ENCODE measurements at places on chromosomes 16 and 17.

GRCh38 chr17:5330981-5331380 is 48.9 kb downstream of the RABEP1 start:
- no peak for DNase-seq

DNA sequence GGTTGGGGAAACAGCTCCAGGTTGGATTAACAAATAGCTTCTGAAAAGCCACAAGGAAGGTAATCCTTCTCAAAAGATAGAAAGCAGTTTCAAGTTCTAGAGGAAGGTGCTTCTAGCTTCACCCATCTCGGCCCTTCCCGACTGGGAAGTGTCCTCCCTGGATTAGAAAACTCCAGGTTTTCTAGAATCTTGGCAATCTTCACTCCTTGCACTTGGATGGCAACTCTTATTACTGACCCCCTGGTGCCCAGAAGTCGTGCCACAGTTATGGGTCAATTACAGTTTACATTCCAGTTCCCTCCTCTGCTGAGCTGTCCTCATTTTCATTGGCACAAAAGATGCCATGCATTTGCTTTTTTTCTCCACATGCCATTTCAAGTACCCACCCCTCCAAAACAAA is 65.6 kb downstream of the SMG6 start:
- no peak for DNase-seq

- peak; percentile 87 for DNase-seq
Observed at GRCh38 chr16:23826528-23827045, 9.2 kb upstream of the PRKCB start.

GRCh38 chr17:68511254-68511670 is 968 bp upstream of the PRKAR1A start:
- DNase-seq: no peak

- DNase-seq: no peak
Observed at GRCh38 chr17:3600529-3601205, 8.5 kb downstream of the TRPV1 start.

DNA sequence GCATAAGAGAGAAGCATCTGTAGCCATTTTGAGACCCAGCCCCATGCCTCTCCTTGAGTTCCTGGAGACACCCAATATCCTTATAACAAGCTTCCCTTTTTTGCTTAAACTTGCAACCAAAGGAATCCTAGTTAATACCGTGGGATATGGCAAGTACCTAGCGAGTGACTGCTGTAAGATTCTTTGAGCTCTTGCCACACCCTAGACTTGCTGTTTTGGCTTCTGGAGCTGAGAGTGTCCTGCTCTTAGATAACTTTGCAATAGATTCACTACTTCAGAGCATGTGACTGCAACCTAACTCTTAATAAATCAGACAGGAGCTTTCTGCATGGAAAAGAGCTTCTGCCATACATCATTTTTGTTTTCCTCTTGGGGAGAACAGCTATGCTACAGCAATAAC is 58.3 kb downstream of the AKAP1 start:
- DNase-seq: no peak

DNA sequence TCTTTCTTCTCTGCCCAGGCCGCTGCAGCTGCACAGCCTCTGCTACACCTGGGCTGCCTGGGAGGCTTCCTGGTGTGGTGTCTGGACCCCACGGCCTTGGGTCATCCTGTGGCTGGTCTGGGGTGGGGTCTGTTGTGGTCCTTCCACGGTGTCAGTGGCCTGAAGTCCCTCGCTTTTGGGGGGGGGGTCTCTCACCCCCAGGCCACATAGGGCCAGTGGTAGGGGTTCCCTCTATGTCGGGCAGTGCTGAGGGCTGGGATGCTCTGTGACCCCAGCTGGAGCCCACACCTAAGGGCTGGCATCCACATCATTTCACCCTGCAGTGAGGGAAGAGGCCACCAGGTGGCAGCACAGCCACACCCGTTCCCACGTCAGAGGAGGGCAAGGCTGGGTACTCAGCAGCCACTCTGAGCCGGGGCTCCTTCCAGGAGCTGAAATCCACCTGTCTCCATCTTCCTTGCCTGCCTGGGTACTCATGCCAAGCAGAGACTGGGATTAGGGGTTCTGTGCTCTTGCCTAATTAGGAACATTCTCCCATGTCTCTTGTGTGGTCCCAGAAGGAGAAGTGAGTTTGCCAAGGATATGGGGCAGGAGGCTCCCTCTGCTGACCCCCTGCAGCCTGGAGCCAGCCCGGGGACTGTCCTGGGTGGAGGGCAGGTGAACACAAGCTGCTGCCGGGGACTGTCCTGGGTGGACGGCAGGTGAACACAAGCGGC is 13.0 kb downstream of the ENGASE start:
- peak; percentile 62 for DNase-seq

DNA sequence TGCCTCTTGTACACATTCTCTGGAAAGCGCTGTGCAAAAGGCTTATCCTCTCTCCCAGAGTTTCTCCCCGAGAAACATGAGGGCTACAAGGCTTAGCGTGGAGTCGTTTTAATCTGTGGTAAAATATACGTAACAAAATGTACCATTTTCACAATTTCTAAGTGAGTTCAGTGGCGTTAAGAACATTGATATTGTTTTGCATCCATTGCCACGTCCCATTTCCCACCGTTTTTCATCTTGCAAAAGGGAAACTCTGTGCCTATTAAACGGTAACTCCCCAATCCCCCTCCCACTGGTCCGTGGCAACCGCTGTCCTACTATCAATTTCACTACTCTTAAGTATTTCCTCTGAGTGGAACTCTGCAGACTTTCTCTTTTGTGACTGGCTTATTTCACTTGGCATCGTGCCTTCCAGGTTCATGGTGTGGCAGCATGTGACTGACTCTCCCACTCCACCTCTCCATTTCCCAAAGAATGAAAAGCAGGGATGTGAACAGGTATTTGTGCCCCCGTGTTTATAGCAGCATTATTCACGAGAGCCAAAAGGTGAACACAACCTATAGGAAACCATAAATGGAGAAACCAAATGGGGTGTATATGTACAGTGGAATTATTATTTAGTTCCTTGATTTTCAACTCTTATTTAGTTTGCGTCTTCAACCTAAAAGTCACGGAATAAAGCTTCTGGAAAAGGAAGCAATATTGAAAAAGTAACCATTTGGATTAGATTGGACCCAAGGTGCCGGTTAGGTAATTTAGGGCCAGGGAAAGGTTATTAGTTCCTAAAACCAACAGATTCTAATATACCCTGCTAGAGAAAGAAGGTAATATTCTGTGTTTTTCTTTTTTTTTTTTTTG is 1.1 kb upstream of the USP32 start:
- DNase-seq: peak; percentile 77

GRCh38 chr16:30040221-30040620 is 9.2 kb upstream of the TLCD3B start:
- DNase-seq: no peak

DNA sequence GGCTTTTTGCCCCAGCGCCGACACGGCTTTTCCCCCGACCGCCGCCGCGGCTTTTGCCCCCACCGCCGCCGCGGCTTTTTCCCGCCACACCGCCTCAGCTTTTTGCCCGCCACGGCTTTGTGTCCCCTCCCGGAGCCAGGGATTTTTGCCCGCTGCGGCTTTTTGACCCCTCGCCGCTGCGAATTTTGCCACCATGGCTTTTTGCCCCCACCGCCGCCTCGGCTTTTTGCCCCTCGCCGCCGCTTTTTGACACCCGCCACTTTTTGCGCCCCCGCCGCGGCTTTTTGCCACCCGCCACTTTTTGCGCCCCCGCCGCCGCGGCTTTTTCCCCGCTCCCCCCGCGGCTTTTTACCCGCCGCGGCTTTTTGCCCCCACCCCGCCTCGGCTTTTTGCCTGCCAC is 1342.5 kb downstream of the TP53TG3F start:
- DNase-seq: no peak

DNA sequence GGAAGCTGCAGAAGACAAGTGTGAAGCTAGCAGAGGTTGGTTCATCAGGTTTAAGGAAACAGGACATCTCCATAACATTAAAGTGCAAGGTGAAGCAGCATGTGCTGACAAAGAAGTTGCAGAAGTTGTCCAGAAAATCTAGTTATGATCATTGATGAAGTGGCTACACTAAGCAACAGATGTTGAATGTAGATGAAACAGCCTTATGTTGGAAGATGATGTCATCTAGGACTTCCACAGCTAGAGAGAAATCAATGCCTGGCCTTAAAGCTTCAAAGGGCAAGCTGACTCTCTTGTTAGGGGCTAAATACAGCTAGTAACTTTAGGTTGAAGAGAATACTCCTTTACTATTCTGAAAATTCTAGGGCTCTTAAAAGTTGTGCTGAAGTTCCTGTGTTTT is 340.2 kb upstream of the SOX9 start:
- DNase-seq: no peak

GRCh38 chr16:75317101-75317522 is 65.7 kb upstream of the BCAR1 start:
- DNase-seq: peak; percentile 50

- no peak for DNase-seq
Observed at GRCh38 chr17:14871921-14872320, 393.2 kb downstream of the PMP22 start.

GRCh38 chr17:5097101-5097834 is 14.4 kb downstream of the ZNF232 start:
- DNase-seq: no peak

- no peak for DNase-seq
Observed at GRCh38 chr16:14400285-14400977, 229.6 kb downstream of the PARN start.

- DNase-seq: no peak
Observed at GRCh38 chr17:79529661-79530081, 81.2 kb downstream of the RBFOX3 start.

Measured in GM12865 (cell line).